ENCODE measurements at places on chromosomes 2 and 18.

DNA sequence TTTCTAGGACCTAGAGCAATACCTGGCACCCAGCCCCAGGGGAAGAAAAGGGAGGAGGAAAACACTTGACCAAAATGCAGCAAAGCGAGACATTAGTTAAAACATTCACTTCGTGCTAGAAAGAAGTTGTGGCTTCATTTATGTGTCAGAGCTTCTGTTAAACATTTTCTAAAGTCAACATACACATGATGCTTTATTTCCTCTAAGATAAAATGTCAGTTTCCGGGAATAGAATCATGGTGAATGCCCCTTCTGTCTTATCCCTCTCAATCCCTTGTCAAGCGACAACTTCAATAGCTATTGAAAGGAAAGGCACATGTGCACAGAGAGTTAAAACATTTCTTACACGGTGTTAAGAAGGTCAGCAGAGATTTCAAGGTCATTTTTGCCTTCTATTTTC lies 404.6 kb upstream of the CWC22 start:
- DNase-seq, result no peak

- no peak for DNase-seq
These were observed 67.9 kb downstream of the LCLAT1 start for GRCh38 chr2:30514848-30515435.

DNA sequence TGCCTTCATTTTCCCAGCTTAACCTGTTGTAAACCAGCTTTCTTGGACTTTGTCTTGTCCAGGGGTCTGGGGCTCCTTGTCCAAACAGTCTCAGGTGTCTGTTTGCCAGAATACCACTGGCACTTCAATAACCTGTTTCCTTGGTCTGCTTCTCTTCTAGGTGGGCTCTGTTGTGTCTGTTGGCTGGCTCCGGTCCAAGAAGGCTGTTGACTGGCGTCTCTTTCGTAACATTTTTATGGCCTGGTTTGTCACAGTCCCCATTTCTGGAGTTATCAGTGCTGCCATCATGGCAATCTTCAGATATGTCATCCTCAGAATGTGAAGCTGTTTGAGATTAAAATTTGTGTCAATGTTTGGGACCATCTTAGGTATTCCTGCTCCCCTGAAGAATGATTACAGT lies 17.0 kb downstream of the SLC20A1 start:
- no peak for DNase-seq

DNA sequence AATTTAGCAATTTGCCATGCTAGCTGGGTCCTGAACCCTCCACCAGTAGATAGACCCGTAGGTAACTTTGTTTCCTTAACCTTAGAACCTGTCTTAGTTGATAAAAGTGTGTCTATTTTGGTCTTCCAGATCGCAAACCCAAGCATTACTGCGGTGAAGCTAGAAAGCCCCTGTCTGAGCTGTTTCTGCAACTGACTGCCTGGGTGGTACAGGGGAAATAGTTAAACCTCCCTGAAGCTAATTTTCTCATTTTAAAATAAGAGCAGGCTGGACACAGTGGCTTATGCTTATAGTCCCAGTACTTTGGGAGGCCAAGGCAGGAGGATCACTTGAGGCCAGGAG lies 101.7 kb upstream of the MSH2 start:
- DNase-seq, result no peak

DNA sequence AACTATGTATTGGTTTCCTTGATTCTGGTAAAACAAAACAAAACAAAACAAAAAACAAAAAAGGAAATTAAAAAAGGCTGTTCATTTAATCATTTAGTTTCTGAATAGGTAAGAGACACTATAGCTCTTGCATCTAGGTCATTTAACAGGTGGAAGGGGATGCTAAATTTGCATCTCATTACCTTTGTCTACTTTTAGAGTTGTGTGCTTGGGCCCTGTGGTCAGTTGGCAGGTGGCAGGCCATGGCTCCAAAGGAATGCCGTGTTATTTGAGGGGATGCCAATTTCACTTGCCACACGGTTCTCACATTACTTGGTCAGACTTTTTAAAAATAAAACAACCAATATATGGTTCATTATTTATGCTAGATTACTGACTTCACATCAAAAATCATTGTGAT lies 9.2 kb downstream of the GALNT13 start:
- DNase-seq, result no peak

DNA sequence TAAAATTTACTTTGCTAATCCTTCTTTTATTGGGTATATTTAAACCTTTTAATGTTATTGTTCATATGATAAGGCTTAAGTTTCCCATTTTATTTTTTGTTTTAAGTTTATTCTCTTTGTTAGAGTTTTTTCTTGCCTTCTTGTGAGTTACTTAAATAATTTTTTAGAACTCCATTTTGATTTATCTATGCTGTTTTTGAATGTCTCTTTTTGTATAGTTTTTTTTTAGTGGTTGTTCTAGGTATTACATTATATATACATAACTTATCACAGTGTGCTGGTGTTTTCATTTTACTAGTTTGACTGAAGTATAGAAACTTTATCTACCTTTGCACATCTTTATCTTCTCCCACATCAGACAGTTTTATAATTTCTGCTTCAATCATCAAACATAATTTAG lies 49.4 kb upstream of the TGFA start:
- no peak for DNase-seq
